ENCODE measurements at places on chromosomes 6 and 20. TPM values are rescaled to one million over a fixed set of nuclear protein-coding genes. Genes with fewer than 3 reads are reported as not detected.

The TP53TG5 gene
- 0.78 TPM for polyA plus RNA-seq

- no peaks in the 10 kb centered on the region for H3K4me1 ChIP-seq
- no peak overlapping the region for H3K4me3 ChIP-seq
Measured at GRCh38 chr20:4445331-4445730, 276.4 kb upstream of the PRND start.

DNA sequence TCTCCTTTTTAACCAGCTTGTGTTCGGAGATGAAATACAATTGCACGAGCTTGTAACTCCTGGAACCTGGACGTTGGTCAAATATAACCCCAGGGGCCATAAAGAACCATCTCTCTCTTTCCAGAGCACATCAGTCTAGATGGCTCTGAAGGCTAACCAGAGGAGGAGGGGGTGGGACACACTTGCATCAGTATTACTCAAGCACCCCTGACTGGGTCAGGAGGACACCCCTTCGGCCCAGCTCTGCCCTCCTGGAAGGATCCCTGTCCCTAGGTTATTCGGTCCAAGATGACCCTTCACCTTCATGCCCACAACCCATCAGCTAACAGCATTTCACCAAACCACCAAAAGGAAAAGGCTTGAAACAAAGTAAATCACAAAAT is 67.1 kb downstream of the FYN start:
- no peaks in the 10 kb centered on the region for H3K27me3 ChIP-seq
- no peak overlapping the region for H3K27ac ChIP-seq
- no peaks in the 10 kb centered on the region for H3K4me1 ChIP-seq
- no peaks in the 10 kb centered on the region for H3K36me3 ChIP-seq
- DNase-seq = no peak

GRCh38 chr6:157151029-157151428 is 172.3 kb downstream of the TMEM242 start:
- no peaks in the 10 kb centered on the region for H3K4me1 ChIP-seq
- DNase-seq = no peak
- H3K36me3 ChIP-seq = peaks cover 36% of the 10 kb centered on the region
- H3K27ac ChIP-seq = no peak overlapping the region

GRCh38 chr6:30364591-30364990 is 19.6 kb downstream of the RPP21 start:
- no peak for DNase-seq
- H3K27ac ChIP-seq = no peak overlapping the region
- H3K4me1 ChIP-seq = no peaks in the 10 kb centered on the region
- H3K36me3 ChIP-seq = no peaks in the 10 kb centered on the region
- H3K27me3 ChIP-seq = peaks cover 49% of the 10 kb centered on the region

The RUNX2 gene
- polyA plus RNA-seq = 2.6 TPM

- no peak overlapping the region for H3K27ac ChIP-seq
- H3K27me3 ChIP-seq = peaks cover 21% of the 10 kb centered on the region
- no peak overlapping the region for H3K4me3 ChIP-seq
- no peaks in the 10 kb centered on the region for H3K36me3 ChIP-seq
Measured at GRCh38 chr6:96841345-96841744, 4.1 kb upstream of the GPR63 start.

The CST2 gene
- polyA plus RNA-seq = 0.07 TPM

DNA sequence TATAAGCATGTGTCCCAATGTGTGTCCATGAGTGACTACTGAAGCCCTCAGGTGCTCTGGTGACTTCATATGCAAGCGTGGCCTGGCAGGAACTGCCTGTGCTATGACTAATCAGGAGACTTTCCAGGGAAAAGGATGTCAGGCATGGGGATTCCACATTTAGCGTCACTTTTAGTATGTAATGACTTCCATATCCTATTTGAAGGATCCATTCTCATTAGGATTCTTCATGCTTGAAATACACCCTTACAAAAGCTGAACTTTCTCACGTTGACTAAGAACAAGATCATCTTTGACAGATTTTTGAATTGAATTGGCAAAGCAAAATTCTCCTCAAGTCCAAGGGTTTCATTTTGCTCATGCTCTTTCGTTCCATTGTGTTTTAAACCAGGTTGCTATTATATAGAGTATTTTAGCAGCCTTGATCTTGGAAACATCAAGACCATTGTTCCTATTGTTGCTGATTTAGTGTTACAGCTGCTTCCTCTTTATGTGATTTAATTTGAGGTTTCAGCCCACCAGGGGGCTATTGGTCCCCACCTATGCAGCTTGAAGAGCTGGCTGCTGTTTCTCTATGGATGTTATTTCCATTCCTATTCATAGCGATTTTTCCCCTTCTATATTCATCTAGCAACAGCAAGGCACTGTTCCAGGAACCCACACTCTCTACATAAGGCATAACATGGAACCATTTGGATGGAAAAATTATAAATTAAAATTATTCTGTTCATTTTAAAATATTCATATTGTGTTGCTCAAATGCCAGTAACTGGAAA is 418.6 kb downstream of the CDKAL1 start:
- H3K4me3 ChIP-seq = no peak overlapping the region
- H3K36me3 ChIP-seq = no peaks in the 10 kb centered on the region
- H3K27ac ChIP-seq = no peak overlapping the region
- H3K27me3 ChIP-seq = no peaks in the 10 kb centered on the region
- DNase-seq = peak; percentile 10

DNA sequence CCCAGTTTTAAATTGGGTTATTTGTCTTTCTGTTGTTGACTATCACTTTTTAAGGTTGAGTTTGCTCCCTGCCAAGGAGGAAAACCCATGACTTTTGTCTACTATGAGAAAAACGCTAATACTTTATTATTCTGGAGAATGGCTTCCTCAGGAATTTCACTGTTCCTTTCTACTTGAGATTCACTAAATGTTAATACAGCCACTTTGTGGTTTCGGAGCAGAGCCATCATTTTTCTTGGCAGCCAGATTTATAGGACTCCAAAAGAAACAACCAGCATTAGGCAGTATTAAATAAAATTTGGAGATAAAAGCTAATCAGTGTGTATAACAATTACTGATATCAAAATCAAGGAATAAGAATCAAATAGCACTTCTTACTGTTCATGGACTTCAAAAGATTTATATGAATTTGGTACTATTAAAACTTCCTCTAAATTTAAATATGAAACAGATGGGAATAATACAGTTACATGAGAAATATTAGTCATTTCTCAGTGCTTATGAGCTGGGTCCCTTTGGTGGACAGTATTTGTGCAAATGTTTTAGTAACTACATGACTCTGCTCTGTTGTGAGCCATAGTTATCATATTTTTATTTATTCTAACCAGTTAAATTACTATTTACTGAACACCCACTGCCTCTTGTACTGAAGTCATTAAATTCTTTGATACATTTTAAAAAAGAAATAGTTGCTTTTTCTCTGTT is 64.1 kb upstream of the FBXO30 start:
- no peak overlapping the region for H3K4me3 ChIP-seq
- DNase-seq = no peak
- peaks cover 2% of the 10 kb centered on the region for H3K36me3 ChIP-seq
- H3K4me1 ChIP-seq = no peaks in the 10 kb centered on the region
- no peaks in the 10 kb centered on the region for H3K27me3 ChIP-seq

GRCh38 chr20:59428006-59428405 is 127.6 kb downstream of the EDN3 start:
- H3K4me1 ChIP-seq = peaks cover 8% of the 10 kb centered on the region
- H3K27ac ChIP-seq = no peak overlapping the region
- H3K4me3 ChIP-seq = no peak overlapping the region

The KIF6 gene
- polyA plus RNA-seq = 0.70 TPM

- no peak overlapping the region for H3K27ac ChIP-seq
- no peak for DNase-seq
Measured at GRCh38 chr6:108872141-108872557, 23.9 kb downstream of the ARMC2 start.

The CASS4 gene
- polyA plus RNA-seq = 1.2 TPM

The NOP56 gene
- polyA plus RNA-seq = 208 TPM

Measured in large intestine (tissue), 12 donors.